ENCODE measurements at places on chromosomes 1 and 21. TPM values are rescaled to one million over a fixed set of nuclear protein-coding genes. Genes with fewer than 3 reads are reported as not detected.

GRCh38 chr1:154414606-154415005 is 9.5 kb downstream of the IL6R start:
- DNase-seq, result no peak

GRCh38 chr1:155976062-155976912 is 2.1 kb downstream of the ARHGEF2 start:
- peak; percentile 77 for DNase-seq

GRCh38 chr1:98323388-98323787 is 338.1 kb upstream of the SNX7 start:
- DNase-seq, result no peak

RASSF5 gene
- 186 TPM for total RNA-seq

MEGF6 gene
- 168 TPM for total RNA-seq

DNA sequence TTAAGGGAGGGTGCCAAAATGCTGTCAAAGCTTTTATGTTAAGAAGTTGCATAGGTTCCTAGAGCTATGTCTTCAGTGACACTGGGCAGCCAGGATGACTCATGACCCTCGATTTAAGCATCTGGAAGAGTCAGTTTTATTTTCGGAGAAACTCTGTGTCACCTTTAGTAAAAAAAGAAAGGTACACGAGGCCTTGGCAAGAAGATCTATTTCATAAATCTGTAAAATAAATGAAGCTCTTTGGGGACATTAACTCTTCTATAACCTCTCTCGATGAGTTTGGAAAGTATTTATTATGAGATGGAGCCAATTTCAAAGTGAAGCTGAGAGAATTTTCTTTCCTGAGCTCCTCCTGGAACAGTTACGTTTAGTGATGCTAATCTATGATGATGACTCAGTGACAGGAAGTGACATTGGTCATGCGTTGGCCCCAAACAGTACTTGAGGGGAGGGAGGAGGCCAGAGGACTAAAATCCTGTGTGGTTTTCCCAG is 156.5 kb downstream of the HLX start:
- DNase-seq, result no peak

GRCh38 chr1:242813490-242814091 is 289.1 kb upstream of the PLD5 start:
- DNase-seq, result no peak

DNA sequence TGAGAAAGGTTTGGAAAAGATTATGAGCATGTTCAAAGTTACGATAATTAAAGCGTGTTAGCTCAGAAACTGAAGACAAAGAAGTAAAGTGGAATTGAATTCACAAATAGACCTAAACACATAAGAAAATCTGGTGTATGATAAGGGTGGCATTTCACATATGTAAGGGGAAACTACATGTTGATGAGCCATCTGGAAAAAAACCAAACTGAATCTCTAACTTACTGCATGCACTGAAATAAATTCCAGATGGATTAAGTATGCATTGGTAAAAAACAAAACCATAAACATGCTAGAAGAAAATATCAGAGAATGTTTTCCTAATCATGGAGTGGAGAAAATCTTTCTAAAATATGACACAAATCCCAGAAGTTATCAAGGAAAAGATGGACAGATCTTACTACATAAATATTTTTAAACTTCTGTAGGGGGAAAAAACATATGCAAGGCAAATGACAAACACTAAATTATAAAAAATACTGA is 34.0 kb upstream of the CTPS1 start:
- no peak for DNase-seq

GRCh38 chr1:187477535-187477934 is 648.8 kb downstream of the PLA2G4A start:
- no peak for DNase-seq

GRCh38 chr1:206445911-206446356 is 24.3 kb upstream of the IKBKE start:
- no peak for DNase-seq

SLC1A7 gene
- not detected for total RNA-seq

- DNase-seq, result no peak
Observed at GRCh38 chr1:170687621-170688020, 23.7 kb downstream of the PRRX1 start.

GRCh38 chr1:15153184-15153841 is at the start of gene TMEM51:
TSS of gene TMEM51 (plus strand) at chr1:15153747. CDS start at chr1:15215088, 61,341 bp downstream.
- DNase-seq, result no peak
